ENCODE measurements at places on chromosomes 13 and 19. TPM values are rescaled to one million over a fixed set of nuclear protein-coding genes. Genes with fewer than 3 reads are reported as not detected.

DNA sequence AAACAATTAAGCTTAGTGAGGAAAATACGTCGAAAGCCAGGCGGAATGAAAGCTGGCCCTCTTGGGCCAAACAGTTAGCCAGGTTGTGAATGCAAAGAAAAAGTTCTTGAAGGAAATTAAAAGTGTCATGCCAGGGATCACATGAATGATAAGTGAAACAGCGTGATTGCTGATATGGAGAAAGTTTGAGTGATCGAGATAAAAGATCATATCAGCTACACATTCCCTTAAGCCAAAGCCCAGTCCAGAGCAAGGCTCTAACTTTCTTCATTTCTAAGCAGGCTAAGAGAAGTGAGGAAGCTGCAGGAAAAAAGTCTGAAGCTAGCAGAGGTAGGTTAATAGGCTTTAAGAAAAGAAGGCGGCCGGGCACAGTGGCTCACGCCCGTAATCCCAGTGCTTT is 254.0 kb downstream of the EFNB2 start:
- DNase-seq, result no peak

DNA sequence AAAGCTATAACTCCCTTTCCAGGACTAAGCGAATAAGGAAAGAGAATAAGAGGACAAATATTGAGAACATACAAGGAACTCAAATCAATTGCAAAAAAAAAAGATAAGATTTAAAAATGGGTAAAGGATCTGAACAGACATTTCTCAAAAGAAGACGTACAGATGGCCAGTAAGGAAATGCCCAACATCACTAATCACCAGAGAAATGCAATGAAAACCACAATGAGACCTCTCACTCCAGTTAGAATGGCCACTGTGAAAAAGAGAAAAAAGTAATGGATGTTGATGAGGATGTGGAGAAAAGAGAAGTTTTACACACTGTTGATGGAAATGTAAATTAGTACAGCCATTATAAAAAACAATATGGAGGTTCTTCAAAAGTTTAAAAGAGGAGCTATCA is 63.8 kb downstream of the VWA8 start:
- DNase-seq, result no peak

GRCh38 chr13:87120476-87120875 is 550.7 kb upstream of the SLITRK5 start:
- DNase-seq, result no peak

IGFL3 gene
- not detected for total RNA-seq

FSD1 gene
- 11.3 TPM for total RNA-seq

Data from RPMI7951 (cell line).